Activated naive CD4-positive, alpha-beta T cell treated with anti-CD3 and anti-CD28 coated beads, Interleukin-2, amount 10 ng/mL, durations not matched to agents 7 days and 5 days (primary cell): ENCODE measurements at places on chromosomes 1 and 21.

- no peak for DNase-seq
Observed at GRCh38 chr1:102531036-102531435, 534.3 kb upstream of the OLFM3 start.

GRCh38 chr21:14120091-14120734 is 90.5 kb downstream of the LIPI start:
- DNase-seq, result peak; percentile 52

GRCh38 chr1:117632269-117633067 is 26.6 kb downstream of the TENT5C start:
- no peak for DNase-seq

DNA sequence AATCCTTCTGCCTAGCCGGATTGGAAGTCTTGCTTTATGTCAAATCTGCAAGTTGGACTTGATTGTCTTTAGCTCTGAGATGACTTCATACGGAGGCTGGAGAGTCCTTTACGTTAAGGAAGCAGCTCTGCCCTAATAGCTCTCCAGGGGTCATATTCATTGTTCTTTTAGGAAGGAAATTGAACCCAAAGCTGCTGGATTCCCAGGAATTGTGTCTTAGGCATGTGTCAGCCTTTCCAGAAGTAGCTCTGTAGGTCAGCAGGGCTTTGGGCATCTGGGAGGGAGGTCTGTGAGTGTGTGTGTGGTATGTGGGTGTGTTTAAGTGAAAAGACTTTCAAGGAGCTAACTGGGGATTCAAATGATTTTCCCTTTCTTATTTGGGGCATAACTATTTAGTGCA is 82.4 kb downstream of the ABCA4 start:
- no peak for DNase-seq
